ENCODE measurements at places on chromosomes 4 and X.

DNA sequence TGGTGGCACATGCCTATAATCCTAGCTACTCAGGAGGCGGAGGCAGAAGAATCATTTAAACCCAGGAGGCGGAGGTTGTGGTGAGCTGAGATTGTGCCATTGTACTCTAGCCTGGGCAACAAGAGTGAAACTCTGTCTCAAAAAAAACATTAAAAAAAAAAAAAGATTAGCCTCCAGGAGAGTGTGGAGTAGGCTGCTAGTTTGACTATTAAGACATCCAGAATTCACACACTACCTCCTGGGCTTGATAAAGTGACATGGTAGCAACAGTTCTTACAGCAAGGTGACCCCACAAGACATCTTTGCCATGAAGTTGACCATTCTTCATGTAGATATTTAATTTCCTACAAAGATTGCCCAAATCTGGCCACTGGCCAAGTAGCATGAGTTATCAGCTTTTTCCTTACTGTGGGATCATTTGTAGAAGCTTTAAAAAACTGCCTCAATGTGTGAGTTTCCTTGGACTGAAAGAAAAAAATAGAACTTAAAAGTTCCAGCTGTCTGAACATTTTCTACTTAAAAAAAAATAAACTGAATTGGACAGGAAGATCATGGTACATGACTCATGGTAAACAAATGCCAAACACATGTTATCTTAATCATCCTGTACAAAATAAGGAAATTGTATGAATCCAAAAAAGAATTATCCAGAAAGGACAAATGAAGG is 35.3 kb upstream of the SPRY1 start:
- DNase-seq, result peak; percentile 82

GRCh38 chrX:33188881-33189280 is 22.5 kb downstream of the DMD start:
- DNase-seq, result peak; percentile 1

- no peak for DNase-seq
These were observed 46.7 kb upstream of the NDP start for GRCh38 chrX:44019911-44020310.

DNA sequence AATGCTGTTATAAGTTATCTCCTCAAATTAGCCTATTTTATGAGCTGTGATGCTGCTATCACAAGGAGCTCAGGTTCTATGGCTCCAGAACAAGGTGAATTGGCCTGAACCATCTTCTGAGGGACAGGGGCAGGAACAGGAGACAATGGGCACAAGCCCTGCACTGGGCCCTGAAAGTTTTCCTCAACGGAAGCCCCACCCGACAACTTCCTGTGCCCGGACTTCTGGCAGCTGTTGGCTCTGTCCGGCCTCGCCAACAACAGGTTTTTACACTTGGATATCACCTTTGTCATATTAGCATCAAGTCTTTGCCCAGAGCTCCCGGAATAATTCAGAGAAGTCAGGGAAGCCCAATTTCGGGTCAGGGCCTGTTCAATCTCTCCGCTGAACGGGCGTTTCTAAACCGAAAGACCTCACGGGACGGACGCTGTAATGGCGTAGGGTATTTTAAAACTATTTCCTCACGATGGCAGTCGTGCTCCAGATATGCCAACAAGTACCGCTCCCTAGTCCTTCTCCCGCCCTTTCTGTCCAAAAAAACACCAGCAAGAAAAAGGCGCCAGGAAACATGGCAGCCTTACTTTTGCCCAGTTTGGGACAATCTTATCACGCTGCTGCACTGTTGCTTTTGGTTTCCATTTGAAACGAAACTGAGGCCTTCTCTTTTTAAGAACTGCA is 201.0 kb upstream of the STK26 start:
- no peak for DNase-seq

- no peak for DNase-seq
These were observed 262.5 kb downstream of the BCOR start for GRCh38 chrX:39835241-39835640.

DNA sequence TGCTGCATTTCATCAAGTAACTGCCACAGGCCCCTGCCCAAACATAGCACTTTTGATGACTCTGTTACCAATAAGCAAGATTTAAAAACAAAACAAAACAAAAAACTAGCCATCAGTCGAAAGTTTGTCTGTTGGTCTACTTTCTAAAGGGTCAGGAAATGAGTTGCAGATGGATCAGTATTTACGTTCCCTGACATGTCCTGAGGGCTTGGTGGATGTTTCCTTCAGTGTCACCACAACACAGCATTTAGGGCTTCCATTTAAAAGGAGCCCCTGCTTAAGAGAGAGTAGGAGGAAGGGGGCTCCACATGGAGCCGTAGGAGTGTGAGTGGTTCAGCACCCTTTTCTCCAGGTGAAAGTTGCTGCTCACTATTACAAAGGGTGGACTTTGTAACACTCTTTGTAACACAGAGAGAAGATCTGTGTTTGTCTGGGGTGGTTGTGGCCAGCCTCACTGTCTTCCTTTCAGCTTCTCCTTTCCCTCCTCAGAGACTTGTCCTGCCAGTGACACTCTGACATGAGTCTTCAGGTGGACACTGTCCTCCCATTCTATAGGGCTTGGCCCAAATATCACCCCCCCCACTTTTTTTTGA is 167.5 kb upstream of the PDE5A start:
- DNase-seq, result no peak

GRCh38 chr4:7826176-7826908 is 113.3 kb downstream of the AFAP1 start:
- DNase-seq, result no peak

- no peak for DNase-seq
These were observed 175.4 kb downstream of the FAT4 start for GRCh38 chr4:125489952-125490690.

- no peak for DNase-seq
These were observed 37.9 kb downstream of the UNC5C start for GRCh38 chr4:95510877-95511276.

DNA sequence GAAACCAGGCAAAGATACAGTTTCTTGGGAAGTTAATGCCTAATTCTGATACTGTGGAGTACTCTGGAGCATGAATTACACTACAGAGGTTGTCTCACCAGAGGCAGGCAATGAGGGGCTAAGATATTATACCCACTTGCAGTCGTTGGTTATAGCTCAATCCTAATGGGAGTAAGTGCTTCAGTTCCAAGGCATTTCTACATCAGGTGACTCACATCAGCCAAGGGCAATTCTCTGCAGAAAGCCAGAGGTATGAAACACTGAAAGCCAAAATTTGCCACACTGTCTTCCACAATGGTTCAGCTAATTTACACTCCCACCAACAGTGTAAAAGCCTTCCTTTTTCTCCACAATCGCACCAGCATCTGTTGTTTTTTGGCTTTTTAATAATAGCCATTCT is 174.0 kb upstream of the IL15 start:
- no peak for DNase-seq

DNA sequence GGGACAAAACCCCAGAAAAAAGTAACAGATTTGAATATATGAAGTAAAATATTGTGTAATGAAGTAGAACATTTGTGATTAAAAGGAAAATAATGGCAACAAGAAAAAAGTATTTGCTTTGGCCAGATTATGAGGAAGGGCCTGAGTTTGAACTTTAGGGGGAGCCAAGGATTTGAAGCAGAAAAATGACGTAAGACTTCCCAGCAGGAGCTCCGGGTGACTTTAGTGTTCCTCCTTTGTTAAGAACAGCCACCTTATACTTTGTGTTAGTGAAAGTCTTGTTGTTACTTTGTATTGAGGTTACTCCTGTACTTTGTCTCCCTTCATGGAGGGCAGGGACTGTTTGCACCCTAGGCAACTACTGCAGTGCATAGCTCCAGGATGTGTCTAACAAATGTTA is 41.1 kb downstream of the DCUN1D4 start:
- DNase-seq, result no peak

GRCh38 chrX:39020051-39020669 is 218.9 kb downstream of the MID1IP1 start:
- no peak for DNase-seq

- DNase-seq, result peak; percentile 61
These were observed 63.9 kb upstream of the TRIM2 start for GRCh38 chr4:153140294-153140693.

DNA sequence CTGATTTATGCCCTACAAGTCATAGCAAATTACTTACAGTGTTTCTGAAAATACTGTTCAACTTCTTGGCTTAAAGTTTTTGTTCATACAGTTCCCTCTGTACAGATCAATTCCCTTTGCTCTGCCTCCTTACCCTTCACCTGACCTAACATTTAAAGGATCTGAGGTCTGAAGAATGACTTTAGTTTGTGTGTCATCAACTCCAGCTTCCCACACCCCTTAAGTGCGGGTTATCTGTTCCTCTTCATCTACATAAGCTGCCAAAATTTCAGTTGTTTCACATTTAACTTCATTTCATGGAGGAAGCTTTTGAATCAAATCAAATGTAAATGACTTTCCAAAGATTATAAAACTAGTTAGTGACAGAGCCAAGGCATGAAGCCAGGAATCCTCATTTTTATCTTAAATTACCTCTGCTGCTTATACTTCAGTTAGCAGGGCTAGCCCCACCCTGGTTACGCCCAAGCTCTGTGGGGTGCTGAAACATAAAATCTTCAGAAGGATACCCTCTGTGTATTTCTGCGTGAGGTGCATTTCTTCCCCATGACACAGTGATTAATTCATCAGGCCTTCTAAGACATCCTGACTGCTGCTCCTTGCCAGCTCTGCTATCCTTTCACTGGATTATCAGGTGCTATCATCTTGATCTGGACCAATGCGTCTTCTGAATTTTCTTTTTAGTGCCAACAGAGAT is 16.5 kb downstream of the CXCL1 start:
- no peak for DNase-seq

DNA sequence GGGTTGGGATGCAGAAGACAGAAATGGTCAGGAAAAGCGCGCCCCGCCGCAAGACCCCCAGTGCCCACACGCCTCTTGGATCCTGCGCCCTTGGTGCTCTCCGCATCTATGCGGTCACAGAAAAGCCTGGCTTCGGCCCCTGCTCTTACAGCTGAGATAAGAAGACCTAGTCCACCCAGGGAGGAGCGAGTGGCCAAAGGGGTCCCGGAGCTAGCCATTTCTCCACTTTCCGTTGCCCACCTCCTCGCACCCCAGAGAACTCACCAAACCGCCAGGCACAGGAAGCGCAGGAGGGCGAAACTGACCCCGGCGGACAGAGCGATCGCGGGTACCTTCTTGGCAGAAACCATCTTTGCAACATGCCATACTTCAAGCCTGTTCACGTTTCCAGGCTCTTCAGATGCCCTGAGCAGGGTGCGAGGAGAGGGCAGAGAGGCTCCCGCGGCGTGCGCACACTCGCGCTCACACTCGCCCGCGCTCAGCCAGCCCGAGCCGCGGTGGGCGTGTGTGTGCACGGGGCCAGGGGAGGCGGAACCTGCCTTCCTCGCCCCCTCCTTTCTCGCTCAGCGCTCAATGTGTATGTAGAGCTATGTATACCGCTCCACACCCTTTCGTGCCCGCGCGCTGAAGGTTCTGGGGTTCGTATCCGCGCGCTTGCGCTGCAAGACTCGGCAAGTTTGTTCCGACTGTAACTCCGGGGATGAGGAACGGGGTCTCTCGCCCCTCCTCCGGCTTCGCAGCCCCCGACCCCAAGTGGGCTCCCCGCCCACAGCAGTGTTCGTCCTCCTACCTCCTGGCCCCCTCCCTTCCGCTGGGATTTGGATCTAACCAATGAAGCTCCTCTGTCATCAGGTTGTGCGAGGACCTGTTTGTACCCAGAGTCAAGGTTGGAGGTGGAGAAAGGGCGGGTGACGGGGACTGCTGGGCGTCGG is at the start of gene GABRA4:
Gene GABRA4 (minus strand): TSS at position 507 of the 932 bp plus-strand sequence. CDS start 157 bp downstream, at position 350.
- no peak for DNase-seq

DNA sequence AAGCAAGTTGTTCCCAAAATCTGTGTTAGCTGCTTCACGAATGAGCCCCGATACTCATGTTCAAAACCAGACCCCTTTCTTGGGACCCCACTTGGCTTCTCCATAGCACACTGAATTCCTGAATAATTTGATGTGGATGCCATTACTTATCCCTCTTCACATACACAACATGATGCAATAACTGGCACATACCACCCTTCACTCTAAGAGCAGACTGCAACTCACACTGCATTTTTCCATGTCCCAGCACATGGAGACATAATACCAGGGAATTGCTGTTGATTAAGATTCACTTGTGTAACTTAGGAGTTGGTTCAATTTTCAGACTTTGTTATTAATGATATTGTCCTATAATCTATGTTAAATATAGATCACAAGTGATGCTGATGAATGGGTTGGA is 213.4 kb downstream of the MAML3 start:
- peak; percentile 48 for DNase-seq

- no peak for DNase-seq
These were observed 129.6 kb downstream of the DCLK2 start for GRCh38 chr4:150207871-150208270.

DNA sequence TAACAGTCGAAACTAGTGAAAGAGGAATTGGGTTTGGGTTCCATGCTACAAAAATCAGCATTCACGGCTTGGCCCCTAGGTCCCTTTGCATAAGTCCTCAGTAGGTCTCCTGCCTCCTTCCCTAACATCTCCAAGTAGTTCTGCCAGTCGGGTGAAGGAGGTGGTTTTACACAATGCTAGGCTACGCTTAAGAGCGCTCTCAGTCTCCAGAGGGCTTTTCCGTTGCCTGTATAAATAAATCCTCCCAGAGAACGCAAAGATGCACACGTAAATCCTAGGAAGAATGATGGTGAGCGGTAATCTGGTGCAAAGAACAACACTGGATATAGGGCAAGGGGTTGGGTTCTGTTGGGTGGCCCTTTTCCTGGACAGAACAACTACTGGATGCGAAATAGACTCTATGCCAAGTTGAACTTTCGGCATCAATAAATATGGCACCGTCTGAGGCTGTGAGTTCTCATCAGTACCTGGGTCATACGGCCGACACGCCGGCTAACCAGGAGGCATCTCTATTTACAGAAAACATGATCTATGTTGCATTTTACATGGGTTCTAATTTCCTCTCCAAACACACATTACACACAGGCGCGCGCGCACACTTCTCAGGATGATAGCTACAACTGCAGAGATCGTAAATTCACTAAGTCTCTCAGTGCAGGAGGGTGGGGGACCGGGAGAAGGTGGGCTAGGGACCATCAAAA is 1.3 kb downstream of the CAMK2D start:
- peak; percentile 39 for DNase-seq
